ENCODE measurements at places on chromosomes 7 and 10.

DNA sequence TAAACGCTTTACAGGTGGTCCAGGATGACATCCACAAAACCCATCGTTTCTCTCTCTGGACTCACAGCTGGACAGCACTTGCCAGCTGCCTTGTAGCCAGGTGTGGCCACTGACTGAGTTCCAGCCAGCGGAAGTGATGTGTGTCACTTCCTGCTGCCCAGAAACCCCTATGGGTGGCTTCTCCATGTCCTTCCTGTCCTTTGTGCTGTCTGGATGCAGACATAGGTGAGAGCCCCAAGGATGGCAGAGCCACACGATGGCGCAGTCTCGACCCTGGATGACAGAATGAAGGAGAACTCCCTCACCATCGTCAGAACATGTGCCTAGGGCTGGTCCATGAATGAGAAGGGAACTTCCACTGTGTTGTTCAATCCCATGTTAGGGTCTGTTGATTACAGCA, 22.1 kb downstream of the NMT2 start:
- no peak for DNase-seq

DNA sequence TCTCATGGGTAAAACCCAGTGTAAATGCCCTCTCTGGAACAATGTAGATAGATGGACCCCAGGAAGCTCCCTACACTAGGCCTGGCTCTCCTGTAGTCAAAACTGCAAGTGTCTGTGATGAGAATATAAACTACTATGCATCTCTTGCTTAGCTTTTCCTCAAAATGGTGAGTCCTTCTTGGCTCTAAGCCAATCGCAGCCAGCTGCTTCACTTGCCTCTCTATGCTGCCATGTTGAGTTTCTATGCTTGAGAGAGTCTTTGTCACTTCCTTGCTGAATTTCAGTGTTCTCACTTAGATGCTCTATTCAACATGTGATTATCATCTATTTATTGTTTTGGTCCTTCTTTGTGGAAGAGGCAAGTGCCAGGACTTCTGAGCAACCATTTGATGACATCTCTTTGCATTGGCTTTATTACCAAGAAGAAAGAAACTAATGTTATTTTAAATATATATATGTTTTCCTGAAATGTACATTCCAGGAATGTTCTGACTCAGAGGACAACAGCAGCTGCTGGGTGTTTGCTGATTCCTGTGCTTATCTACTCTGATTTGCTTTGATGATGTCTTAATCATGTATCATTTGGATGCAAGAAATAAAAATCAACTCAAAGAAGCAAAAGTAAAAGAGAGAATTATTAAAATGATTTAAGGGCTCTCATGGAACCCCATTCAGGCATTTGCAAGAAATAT, 16.6 kb downstream of the TAS2R40 start:
- no peak for DNase-seq

DNA sequence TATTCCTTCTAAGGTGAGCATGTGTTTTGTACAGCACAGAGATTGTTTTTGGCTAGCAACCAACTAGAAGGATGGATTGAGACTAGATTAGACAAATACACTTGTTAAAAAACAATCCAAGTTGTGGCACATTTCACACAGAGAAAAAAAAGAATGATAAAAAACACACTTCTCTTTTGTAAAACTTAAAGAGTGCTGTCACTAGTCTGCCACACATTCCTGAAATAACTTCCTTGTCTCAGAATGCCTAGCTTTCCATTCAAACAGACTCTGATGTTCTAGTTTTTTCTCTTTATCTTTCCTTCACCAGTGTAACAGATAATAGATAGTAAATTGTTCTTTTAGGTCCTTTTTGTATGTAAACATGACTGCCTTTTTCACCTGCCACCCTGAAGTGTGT, 11.4 kb downstream of the DLD start:
- DNase-seq, result no peak

- DNase-seq, result no peak
Observed at GRCh38 chr10:101708073-101708472, 13.1 kb upstream of the FBXW4 start.

DNA sequence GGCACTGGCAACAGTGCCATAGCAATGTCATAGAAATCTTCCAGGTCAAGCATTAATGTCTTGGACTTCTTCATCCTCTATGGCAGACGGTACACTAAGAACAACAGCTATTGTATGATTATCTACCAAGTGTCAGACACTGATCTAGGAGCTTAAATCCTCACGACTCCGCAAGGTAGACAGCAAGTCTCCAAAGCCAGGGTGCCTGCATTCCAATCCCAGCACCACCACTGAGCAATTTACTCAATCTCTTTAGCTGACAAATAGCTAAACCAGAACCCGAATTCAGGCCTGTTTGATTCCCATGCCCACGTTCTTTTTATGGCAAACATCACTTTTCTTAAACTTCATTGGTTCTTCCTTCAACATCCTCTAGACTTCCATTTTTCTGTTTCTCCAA, 31.8 kb downstream of the DNMBP start:
- DNase-seq, result no peak

DNA sequence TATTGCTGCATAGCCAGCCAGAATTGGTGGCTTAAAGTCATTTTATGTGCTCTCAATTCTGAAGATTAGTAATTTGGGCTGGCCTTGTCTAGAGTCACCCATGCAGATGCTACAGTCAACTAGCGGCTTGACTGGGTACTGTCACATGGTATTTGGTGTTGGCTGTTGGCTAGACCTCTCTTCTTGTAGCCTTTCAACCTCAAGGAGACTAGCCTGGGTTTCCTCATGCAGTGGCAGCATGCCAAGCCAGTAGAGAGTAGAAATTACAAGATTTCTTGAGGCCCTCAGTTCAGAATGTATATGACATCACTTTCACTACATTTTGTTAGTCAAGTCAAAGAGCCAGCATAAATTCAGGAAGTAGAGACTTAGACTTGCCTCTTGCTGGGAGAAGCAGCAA, 3.7 kb upstream of the ZNF800 start:
- peak; percentile 53 for DNase-seq

DNA sequence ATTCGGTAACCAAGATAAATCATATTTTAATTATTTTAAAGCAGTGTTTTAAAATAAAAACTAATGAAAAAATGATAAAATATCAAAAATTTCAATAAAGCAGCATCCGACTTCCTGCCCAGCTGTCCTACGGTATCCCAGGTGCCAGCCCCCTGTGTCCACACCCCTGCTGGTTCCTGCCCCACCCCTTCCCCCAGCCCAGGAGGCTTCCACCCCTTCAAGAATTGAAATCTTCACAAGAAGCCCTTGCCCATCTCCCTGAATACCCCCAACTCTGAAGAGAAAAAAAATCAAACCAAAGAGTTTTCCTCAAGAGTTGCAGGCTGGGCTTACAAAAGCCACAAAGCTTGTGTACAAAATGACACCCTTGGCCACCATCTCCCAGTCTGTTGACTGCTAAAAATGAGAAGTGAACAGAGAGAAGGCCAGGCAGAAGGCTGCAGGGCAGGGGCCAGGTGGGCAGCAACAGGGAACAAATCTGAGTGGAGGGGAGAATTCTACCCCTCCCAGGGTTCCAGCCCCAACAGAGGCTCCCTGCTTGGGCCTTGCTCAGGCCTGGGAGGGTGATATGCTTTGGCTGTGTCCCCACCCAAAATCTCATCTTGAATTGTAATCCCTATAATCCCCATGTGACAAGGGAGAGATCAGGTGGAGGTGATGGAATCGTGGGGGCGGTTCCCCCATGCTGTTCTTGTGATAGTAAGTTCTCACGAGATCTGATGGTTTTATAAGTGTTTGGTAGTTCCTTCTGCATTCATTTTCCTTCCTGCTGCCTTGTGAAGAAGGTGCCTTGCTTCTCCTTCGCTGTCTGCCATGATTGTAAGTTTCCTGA, 14.5 kb downstream of the GPRIN2 start:
- no peak for DNase-seq

- DNase-seq, result no peak
Observed at GRCh38 chr7:111852081-111852480, 289.8 kb upstream of the IMMP2L start.

- DNase-seq, result no peak
Observed at GRCh38 chr7:128176696-128177095, 64.4 kb upstream of the LEP start.

GRCh38 chr10:124324451-124324850, 94.3 kb downstream of the OAT start:
- DNase-seq, result no peak

- DNase-seq, result no peak
Observed at GRCh38 chr10:117670116-117670904, 127.8 kb downstream of the EMX2 start.

GRCh38 chr7:11607686-11608085, 224.3 kb downstream of the THSD7A start:
- DNase-seq, result no peak

DNA sequence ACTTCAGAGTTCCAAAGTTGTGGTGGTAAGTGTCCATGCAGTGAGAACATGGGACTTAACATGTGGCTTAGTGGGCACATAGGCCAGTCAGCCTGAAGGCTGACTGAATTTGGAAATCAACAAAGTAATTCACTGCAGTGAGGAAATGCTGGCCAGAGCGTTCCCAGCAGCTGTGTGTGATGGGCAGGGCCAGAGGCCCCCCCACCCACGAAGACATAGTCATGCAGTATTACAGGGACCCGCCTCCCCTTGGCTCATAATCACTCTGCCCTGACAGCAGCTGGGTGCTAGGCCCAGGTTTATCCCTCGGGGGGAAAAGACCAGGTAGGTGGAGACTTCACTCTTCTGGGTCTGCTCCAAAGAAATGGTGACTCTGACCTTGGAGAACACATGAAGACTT, 33.7 kb downstream of the HTR5A start:
- no peak for DNase-seq

DNA sequence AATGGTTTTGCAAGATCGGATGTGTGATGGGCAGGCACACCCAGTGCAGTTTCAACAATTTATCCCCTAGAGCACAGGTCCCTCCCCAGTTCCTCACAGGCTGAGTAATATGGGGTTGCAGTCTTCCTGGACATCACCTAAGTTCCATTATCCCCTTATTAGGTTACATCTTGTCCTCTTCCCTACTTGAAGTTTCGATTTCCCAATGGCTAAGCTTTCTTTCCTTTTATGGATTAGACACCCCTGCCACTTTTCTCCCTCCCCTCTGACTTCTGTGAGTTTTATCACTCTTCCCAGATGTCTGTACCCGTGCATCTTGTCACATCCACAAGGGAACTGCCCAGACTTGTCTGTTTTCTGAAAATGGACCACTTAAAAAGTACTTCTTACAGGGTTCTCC, 2.4 kb upstream of the NIPSNAP2 start:
- DNase-seq, result no peak

DNA sequence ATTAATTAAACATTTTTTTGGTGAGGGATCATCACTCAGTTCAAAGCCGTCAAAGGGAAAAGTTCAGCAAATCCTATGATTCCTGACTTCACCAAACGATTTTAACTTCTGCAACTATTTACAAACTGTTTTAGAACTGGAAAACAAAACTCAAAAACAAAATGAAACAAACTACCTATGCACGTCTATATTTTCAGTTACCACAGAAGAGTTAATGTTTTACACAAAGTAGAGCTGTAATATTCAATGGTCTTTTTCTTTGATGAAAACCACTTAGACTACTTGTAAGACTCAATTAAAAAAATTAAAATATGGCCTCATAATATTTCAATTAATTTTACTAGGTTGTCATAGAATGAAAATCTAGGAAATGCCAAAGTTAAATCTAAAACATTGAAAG, 131.5 kb downstream of the ATE1 start:
- no peak for DNase-seq

DNA sequence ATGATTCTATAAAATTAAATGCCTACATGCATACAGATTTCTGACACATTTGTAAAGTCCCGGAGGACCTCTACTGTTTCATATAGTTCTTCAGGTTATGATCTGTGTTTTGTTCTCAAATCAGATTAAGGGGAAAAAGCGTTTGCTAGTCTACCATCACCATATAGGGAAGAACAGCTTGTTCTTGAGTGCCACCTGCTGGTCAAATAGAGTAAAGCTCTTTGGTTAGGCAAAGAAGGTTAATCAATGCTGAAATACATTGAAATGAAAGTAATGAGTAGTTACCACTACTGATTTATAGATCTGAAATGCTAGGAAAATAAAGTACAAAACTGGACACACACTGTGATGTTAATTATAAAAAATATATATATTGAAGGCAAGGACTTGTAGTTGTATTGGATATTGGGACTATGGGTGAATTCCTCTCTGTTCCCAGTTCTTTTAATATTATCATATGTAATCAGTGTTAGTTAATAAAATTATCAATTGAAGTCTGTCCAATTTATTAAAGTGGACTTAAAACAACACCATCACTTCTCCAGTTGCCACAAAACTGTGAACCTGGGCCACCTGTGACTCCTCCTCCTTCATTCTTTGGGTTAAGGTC, 72.6 kb upstream of the PDLIM1 start:
- DNase-seq, result peak; percentile 6

DNA sequence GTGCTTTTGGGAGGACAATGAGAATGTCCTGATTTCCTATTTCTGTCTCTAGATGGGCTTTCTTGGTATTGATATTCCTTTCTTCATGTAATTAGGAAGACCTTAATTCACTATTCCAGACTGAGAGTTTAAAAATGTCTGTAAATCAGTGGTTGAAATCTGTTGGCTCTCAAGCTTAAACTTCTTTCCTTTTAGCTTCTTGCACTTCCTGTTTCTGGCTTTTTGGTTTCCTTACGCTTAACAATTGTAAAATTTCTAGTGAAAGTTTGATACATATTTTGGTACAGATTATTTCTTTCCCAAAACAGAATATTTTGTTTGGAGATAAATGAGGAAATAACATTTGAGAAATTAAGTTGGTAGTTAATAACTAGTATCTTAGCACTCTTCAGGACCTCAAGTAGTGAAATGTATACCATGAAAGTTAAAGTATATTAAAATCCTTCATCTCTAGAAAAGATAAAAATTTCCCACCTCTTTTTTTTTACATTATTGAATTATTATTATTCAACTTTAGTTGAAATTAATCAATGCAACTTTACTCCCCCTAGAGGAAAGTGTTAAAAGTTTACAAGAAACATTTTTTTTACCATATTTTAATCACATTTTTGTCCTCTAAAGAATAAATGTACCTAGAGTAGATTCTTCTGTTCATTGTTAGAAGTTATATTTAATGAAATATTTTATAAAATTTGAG, 137.2 kb downstream of the PHTF2 start:
- no peak for DNase-seq

GRCh38 chr7:16684935-16685334, 39.0 kb downstream of the BZW2 start:
- DNase-seq, result no peak

- no peak for DNase-seq
Observed at GRCh38 chr7:80459776-80460510, 51.9 kb downstream of the GNAT3 start.

Data from CD4-positive, alpha-beta T cell treated with Interferon gamma for 1 hour (primary cell).